ENCODE measurements at places on chromosomes 2 and 18. TPM values are rescaled to one million over a fixed set of nuclear protein-coding genes. Genes with fewer than 3 reads are reported as not detected.
A peak's percentile ranks its signal among the peaks of the same experiment; 100 is the strongest.

DNA sequence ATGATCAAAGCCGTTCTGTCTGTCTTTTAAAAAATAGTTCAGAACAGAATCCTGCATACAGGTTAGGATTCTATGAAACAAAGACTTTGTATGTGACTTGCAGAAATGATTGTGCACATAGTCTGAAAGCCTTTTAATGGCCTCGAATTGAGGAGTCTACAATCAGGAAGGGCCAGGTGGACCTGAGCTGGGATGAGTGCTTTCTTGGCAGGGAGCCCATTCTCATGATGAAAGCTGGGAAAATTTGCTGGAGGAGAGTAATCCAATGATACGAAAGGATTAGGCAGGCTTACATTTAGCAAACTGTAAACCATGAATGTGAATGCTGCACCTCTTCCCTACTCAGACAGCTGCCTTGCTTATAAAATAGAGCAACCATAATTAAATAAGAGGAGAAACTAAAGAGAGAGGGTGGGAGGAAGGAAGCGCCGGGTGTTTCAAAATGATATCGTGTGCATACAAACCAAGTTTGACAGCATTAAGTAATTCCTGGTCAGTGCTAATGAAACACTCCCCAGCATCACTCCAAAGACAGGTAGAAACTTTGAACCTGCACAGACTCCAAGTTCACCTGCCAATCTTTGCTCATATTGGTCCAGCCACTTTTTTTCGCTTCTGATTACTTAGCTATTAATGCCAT, 23.7 kb upstream of the CXCR4 start:
- DNase-seq, result no peak

- DNase-seq, result no peak
These were observed 50.1 kb downstream of the THUMPD2 start for GRCh38 chr2:39728941-39729351.

DNA sequence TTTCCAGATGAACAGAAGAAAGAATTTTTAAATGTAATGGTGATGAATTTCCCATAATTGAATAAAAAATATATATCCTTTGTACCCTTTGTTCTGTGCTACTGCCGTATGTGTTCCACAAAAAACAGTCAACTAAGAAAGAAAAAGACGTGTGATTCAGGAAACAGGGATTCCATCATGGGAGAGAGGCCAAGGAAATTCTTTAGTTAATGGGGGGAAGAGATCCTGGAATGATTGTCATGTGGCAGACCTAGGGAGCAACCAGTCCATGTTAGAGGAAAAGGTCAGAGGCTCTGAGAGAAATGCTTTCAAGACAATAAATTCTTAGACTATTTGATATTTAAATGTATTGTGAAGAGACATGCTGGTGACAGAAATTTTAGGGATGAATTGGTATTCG, 76.6 kb downstream of the CPO start:
- no peak for DNase-seq

- no peak for DNase-seq
These were observed 121.6 kb downstream of the ARL4C start for GRCh38 chr2:234375176-234375880.

- DNase-seq, result peak; percentile 67
These were observed 135.9 kb upstream of the ID2 start for GRCh38 chr2:8545695-8546611.

DNA sequence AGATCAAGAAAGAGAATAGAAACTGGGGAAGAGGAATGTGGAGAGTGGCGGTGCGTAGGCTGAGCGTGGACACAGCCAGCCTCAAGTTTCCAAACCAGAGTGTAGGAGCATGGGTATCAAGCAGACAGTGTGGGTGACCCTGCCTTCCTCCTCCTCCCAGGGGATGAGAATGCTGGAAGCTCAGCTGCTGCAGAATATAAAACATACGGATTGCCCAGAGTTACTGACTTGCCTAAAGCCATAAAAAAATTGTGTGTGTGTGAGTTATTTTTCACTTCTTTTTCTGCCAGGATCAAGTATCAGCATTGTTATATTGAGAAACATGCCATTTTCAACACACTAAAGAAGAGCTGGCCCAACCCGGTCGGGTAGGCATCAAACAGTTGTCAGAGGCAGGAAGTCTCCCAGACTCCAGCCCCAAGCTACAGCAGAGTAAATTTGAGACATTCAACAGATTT, 333.3 kb upstream of the ACVR2A start:
- DNase-seq, result peak; percentile 76

The TLX2 gene
- not detected for total RNA-seq

GRCh38 chr2:237283131-237283928, 130.6 kb downstream of the COL6A3 start:
- no peak for DNase-seq

DNA sequence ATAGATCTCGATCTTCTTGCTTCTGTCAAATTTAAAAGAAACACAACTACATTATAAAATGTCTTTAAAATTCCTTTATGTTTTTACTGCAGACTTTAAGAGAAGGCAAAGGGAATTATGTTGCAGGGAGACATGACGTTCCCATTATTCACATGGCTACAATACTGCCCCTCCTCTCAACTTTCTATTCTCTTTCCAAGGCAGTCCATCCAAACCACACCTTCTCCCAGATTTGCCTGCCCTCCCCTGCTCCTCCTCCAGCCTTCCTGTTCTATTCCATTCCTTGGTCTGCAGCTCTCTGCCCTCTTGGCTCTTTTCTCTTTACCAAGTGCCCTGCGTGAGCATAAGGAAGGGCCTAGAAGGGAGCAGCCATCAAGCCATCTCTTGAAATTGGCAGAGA, 61.3 kb downstream of the NABP1 start:
- no peak for DNase-seq

DNA sequence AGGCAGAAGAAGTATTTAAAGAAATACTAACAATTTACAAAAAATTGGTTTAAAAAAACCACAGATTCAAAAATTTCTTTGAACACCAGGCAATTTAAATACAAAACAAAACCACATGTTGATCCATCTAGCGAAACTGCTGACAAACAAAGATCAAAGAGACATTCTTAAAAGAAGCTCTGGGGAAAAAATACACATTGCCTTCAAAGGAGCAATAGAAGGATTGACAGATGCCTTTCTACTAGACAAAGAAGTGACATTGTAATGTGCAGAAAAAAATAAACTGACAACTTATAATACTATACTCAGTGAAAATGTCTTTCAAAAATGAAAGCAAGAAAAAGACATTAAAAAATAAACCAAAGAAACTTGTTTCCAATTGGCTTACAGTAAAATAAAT, 12.6 kb upstream of the EIF2AK3 start:
- no peak for DNase-seq

DNA sequence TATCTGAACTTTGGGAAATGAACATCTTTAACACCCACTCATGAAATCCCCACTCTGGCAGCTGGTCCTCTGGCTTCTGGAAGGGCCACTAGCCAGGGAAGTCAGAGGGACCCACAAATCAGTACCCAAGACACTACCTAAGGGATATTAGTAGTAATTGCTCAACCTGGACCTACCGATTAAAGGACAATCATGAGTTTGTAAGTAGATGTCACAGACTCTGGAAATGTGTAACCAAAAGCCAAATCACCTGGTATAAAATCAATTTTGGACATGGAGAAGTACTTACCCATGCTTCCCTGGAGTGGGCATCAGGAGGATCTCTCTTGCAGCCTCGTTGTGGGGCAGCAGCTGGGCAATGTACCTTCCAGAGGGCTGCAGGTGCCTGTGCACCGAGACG, 389.8 kb downstream of the ALK start:
- no peak for DNase-seq

The PJVK gene
- total RNA-seq, result 8.4 TPM

DNA sequence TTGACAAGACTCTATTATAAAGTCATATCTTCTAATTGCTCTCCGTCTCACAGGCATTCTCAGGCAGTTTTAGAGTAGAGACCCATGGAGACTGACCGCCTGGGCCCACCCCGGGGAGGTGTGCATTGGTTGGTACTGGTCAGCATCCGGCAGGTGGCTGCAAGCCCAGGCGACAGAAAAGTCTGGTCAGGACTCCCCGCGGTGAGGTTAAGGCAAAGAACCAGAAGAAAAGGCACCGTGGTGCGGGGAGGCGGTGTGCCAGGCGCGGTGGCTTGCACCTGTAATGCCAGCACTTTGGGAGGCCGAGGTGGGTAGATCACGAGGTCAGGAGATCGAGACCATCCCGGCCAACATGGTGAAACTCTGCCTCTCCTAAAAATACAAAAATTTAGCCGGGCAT, 32.5 kb downstream of the AMER3 start:
- DNase-seq, result no peak

The EPC2 gene
- total RNA-seq, result 43.6 TPM

- no peak for DNase-seq
These were observed 181.2 kb downstream of the ATAD2B start for GRCh38 chr2:23745726-23746105.

The ZDBF2 gene
- 20.2 TPM for total RNA-seq

The ELOA2 gene
- total RNA-seq, result not detected

DNA sequence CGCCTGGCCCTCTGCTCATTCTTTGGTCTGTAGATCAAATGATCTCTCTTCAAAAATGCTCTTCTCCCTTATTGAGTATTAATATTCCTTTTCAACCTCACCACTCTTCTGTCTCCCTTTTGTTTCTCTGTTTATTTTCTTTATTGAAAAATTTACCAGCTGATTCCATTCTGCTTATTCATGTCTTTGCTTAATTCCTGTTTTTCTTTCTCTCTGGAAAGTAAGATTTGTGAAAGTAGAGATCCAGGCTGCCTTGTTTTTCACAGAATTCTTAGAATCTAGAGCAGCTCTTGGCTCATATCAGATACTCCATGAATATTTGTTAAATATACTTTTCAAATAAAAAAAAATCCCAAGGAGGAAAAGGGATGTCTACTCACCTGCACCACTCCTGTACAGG, 157.0 kb downstream of the DOCK10 start:
- DNase-seq, result no peak

The KCNG3 gene
- 0.24 TPM for total RNA-seq

The AQP12A gene
- not detected for total RNA-seq

The FAM228A gene
- total RNA-seq, result 1.7 TPM

The CDK5R2 gene
- total RNA-seq, result not detected

- DNase-seq, result no peak
These were observed 69.2 kb downstream of the AP1S3 start for GRCh38 chr2:223768179-223768578.

DNA sequence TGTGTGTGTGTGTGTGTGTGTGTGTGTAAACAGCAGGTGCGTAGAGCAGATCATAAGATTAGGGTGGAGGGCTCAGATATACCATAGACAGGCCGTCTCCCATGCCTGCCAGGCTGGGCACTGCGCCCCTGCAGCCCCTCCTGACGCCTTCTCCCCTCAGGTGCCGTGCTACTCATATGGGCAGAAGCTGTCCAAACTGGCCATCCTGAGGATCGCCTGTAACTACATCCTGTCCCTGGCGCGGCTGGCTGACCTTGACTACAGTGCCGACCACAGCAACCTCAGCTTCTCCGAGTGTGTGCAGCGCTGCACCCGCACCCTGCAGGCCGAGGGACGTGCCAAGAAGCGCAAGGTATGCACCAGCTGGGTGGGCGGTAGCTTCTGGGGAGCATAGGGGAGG, 10.0 kb downstream of the ATOH8 start:
- DNase-seq, result no peak

- DNase-seq, result no peak
These were observed 22.5 kb upstream of the SCYGR5 start for GRCh38 chr2:227643990-227644551.

The MORN2 gene
- total RNA-seq, result 6.7 TPM

GRCh38 chr2:207219676-207220501, 54.1 kb upstream of the KLF7 start:
- DNase-seq, result no peak

The BCL2 gene
- 25.4 TPM for total RNA-seq

The CAVIN2 gene
- total RNA-seq, result 37.8 TPM

DNA sequence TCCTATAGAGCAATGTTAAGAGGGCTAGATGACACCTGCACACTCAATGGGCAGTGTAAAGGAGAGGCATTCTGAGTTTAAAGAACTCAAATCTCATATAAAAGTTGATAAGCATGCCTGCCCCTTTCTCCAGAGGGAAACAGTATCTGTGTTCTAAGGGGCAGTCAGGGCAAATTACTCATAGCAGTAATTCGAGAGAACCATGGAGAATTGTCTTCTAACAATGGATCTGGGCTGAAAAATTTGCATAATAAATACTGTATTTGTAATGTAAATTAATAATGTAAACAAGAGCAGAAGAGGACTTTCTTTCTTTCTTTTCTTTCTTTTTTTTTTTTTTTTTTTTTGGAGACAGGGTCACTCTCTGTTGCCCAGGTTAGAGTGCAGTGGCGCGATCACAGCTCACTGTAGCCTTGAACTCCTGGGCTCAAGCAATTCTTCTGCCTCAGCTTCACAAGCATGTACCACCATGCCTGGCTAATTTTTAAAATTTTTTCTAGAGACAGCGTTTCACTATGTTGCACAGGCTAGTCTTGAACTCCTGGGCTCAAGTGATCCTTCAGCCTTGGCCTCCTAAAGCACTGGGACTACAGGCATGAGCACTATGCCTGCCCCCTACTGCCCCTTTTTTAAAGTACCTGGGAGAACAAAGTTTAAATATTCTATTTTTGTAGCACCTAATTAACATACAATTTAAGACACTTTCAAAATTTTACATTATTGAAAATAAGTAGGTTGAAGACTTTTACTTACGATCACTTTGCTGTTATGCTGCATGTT, 70.6 kb downstream of the OTX1 start:
- DNase-seq, result no peak

The GALR1 gene
- not detected for total RNA-seq

The SNORC gene
- total RNA-seq, result 2.5 TPM

DNA sequence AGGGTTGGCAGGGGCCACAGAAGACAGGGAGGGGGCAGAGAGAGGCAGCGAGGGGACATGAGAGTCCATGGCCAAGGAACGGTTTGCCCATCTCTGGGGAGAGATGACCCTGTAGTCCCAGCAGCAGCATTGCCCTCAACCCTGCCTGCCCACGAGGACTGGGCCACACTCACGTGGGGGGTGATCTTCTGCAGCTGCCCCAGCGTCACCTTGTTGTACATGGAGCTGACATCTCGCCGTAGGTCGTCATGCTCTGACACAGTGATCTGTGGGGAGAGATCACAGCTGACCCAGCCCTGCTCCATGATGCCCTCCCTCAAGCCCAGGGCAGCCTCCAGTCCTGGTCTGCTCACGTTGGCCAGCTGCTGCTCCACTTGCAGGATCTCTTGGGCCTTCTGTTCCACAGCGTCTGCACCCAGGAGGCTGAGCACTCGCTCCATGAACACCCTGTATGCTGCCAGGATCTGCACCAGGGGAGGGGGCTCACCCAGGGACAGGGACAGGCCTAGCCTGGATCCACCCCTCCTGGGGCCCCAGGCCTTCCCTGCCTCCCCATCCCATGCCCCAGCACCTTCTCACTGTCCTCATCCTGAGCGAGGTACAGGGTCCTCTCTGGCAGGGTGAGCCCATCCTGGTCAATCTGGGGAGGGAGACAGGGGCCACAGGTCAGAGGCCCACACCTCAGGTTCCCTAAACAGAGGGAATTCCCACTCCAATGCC, 2.8 kb downstream of the ECEL1 start:
- DNase-seq, result no peak
